ENCODE measurements at places on chromosomes 4 and X. TPM values are rescaled to one million over a fixed set of nuclear protein-coding genes. Genes with fewer than 3 reads are reported as not detected.

Gene PLP2
- total RNA-seq = 81.3 TPM

Gene TMPRSS11B
- total RNA-seq = 40.8 TPM

DNA sequence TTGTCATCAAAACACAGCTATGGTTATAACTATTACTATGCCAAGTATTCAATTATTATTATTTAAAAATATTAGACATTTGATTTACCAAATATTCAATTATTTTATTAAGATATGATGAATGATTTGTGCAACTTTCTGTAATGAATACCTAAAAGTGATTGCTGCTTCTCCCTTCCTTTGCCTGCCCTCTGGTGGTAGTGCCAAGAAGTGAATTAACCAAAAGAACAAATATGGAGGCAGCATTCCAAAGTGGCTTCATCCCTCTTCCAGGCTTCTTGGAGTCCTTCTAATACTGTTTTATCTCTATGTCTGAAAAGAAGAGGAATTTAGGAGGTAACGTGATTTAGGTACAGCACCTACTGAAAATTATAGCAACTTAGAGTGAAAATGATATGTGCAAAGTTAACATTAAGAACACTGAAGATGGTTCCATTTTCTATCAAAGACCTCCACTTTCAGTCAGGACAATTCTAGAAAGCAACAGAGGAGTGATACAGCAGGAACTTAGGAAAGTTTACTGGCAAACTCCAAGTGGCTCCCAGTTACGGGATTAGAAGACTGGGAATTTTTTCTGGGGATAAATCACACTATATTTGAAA, 43.0 kb downstream of the ENPEP start:
- DNase-seq = no peak

GRCh38 chr4:141786946-141787345, 150.6 kb downstream of the IL15 start:
- DNase-seq = no peak

Gene HTN1
- total RNA-seq = not detected

- DNase-seq = no peak
Observed at GRCh38 chr4:179465131-179465797, 2023.0 kb upstream of the AGA start.

DNA sequence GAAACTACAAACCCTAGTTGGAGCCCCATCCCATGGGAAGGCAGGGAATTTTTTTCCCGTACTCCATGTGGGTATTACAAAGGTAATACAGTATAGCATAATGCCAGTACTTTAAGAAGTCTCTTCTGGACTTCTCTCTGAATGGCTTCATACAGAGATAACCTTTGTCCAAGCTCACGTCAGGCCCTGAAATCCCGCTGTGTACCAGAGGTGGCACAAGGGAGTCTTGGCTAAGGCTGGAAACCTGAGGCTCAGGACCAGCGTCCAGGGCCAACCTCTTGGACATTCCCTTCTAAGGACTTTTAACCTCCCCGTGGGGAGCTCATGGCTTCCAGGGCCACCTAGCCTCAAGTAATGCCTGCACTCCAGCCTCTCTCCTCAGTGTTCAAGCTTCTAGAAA, 338.9 kb upstream of the FAM241A start:
- no peak for DNase-seq

Gene CD40LG
- total RNA-seq = not detected

- no peak for DNase-seq
Observed at GRCh38 chr4:106126062-106126461, 189.9 kb downstream of the TBCK start.

Gene MAP9
- 3.4 TPM for total RNA-seq

GRCh38 chr4:71406459-71406963, 67.7 kb downstream of the SLC4A4 start:
- DNase-seq = no peak

Gene GAB3
- total RNA-seq = 7.6 TPM

DNA sequence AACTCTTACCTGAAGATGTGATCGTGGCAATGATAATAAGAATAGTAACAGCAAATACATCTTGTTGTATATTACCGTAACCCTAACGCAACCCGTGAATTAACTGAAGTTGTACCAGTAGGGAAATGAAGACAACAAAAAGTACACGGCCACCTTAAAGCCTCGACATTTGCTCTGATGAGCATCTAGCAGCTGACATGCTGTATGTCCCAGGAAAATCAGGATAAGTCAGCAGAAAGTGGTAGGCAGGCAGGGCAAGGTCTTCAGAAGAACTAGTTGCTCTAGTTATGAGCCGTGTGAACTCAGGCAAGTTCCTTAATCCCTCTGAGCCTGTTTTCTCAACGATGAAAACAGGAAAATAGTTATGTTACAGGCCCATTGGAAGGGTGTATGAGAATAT, 7.7 kb upstream of the ASB5 start:
- DNase-seq = no peak

DNA sequence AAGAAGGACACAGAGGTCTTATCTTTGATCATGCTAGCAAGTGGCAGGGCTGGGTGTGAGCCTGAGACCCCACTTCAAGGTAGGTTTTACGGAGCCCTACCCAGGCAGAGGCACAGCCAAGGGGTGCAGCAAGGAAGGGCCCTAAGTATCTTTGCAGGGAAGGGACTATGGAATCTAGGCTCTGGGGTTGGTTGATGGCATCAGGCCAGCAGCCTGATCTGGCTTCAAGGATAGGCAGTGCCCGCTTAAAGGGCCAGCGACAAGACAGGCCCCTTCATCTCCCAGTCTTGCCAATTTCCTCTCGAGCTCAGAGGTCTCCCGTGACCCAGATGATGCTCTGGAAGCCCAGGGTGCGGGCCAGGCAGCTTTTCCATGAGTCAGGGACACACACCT, 5.8 kb downstream of the ABLIM2 start:
- no peak for DNase-seq

DNA sequence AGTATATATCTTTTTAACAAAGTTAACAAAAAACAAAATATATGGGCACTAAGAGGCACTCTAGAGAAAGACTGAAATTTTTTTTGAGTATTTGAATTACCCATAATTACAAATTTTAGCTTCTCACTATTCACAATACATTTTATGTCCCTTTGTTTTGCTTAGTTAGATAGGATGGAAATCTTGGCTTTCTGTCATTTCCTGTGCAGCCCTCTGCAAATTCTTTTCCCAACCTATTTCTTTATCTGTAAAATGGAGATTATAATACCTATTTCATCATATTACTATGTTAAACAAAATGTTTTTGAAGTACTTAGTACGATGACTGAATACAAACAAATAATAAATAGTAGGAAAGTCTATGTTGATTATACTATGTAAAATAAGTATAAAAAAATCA, 710.0 kb downstream of the CCSER1 start:
- no peak for DNase-seq

DNA sequence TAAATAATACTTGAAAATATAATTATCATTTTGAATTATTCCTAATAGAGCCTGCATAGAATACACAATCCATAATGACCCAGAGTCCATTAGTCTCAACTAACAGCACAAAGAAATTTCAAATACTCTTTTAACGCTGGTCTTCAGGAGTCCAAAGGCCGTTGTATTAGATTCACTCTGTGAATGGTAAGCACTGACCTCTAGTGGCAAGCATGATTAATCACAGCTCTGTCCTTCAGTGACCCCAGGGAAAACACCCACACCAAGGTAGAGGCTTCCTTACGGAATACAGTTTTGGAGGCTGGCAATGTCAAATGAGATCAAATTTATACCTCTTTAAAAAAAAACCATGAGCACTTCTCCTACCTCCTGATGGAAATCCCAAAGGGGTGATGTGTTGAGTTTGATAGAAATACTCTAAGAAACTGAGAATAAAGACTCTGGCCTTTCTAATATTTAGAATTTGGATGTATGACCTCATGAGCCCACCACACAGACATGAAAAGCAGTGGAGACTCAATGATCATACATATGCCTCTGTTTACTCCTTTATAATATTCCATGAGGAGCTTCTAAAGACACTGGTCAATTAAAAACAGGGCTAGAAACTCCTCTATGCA, 147.2 kb upstream of the DKK2 start:
- DNase-seq = no peak

GRCh38 chrX:46961574-46962283, 49.5 kb downstream of the JADE3 start:
- DNase-seq = no peak

- DNase-seq = no peak
Observed at GRCh38 chr4:184873054-184873453, 47.3 kb upstream of the ACSL1 start.

DNA sequence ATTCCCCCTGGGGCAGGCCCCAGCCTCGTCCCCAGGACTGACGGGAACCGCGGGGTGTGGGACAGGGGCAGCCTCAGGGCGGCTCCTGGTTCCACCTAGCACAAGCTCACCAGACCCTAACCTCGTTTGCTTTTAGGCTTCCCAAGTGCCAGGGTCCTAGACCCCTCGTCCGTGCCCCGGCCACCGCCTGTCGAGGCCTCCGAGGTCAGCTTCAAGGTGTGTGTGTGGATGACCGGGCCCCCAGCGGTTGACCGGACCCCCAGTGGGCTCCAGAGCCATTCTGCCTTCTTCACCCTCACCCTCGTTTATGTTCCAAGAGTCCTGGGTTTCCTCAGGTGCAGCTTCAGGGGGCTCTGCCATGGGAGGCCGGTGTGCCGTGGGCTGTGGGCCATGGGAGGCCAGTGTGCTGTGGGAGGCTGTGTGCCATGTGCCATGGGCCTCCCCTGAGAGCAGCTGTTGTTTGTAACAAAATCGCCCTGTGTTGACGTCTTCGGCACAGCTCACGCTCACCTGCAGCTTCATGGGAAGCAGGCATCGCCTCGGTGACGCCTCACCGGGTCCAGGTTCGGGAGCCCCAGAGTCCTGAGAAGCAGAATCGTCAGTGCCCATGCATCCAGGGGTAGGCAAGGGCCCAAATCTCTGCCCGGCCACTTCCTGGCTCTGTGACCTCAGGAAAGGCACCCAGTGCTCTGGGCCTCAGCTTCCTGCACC, 43.0 kb upstream of the HMX1 start:
- DNase-seq = no peak

- DNase-seq = no peak
Observed at GRCh38 chr4:92304121-92304520, 355 bp downstream of the GRID2 start.

Gene INTU
- 8.8 TPM for total RNA-seq

Gene AVPR2
- 4.9 TPM for total RNA-seq

DNA sequence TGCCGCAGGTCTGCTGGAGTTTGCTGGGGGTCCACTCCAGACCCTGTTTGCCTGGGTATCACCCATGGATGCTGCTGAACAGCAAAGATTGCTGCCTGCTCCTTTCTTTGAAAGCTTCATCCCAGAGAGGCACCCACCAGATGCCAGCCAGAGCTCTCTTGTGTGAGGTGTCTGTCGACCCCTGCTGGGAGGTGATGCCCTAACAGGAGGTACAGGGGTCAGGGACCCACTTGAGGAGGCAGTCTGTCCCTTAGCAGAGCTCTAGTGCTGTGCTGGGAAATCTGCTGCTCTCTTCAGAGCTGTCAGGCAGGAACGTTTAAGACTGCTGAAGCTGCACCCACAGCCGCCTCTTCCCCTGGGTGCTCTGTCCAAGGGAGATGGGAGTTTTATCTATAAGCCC, 162.7 kb downstream of the NAF1 start:
- DNase-seq = no peak

Measured in vagina (tissue), 2 donors.